ENCODE measurements at places on chromosomes 11 and 22.

DNA sequence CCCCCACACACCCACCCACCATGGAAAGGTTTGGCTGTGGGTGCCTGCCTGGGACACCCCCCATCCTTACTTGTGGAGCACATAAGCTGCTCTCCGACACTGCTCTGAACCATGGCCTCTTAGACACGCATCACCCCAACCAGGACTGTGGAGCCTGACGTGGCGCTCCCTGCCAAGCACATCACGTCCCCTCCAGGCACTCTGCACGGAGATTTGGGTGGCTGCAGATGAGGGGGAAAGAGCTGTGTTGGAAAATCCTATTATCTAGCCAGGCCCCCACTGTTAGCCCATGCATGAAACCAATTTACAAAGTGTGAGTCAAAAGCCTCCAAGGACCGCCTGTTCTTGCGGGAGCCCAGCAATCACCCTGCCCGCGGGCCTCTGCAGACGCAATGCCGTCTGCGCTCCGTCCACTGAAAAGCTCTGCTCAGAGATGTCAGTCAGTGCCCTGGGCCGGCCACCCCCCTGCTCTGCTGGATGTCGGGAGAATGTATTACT is 163.4 kb upstream of the NECTIN1 start:
- no peak for DNase-seq

GRCh38 chr22:30273711-30274436 is 7.2 kb upstream of the OSM start:
- DNase-seq = no peak

DNA sequence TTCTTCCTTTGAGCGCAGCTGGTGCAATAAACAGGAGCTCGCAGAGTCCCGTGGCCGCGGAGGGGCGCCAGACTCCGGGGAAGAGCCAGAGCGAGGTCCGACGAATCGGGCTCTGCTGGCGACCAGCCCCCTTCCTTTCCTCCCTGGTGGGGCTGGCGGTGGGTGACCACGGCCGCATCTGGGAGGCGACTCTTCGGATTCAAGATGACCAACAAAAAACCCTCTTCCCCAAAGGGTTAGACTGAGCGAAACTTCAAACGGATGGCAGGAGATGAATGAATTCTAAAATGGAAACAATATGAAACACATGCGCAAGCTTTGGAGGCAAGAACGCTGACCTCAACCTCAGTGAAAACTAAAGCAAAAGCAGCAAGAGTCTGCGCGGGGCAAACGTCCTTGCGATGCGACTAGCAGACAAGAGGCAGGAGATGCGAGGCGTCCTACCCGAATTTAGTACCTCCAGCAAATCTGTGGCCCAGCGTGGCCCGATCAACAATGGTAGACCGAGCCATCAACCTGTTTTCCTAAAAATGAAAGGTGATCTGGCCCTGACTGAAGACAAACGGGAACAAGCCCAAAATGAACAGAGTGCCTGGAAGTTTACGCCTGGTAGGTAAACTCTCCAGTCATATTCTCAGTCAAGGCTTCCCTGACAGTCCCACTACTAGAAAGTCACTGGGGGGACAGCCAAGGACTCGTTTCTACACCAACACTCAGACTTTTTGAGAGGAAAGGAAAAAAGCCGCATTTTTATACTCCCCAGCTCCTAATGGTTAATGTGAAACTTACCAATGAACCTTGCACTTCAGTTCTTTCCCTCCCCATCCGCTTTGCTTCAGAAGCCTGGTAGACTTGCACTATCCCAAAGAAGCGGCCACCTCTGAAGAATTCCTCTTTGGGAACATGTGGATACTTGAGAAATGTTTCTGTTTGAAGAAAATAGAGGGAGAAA is 11.6 kb downstream of the MMP3 start:
- DNase-seq = no peak

- DNase-seq = no peak
Measured at GRCh38 chr11:2807801-2808241, 77.8 kb downstream of the CDKN1C start.

DNA sequence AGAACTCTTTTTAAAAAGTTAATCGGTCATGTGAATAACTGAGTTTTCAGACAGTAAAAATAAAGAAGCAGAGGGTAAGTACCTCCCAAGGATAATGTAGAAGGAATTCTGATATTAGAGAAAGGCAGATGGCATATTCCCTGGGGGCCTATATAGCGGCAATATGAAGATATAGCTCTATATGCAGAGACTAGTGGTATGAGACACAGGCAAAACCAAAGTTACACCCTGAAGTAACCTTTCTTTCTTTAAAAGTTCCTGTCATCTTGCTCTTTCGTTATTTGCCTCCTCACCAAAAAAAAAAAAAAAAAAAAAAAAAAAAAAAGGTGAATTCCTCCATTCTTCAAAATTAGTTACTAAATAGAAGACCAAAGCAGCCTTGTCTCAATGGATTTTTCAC is 76.2 kb upstream of the ARHGAP32 start:
- DNase-seq = no peak

DNA sequence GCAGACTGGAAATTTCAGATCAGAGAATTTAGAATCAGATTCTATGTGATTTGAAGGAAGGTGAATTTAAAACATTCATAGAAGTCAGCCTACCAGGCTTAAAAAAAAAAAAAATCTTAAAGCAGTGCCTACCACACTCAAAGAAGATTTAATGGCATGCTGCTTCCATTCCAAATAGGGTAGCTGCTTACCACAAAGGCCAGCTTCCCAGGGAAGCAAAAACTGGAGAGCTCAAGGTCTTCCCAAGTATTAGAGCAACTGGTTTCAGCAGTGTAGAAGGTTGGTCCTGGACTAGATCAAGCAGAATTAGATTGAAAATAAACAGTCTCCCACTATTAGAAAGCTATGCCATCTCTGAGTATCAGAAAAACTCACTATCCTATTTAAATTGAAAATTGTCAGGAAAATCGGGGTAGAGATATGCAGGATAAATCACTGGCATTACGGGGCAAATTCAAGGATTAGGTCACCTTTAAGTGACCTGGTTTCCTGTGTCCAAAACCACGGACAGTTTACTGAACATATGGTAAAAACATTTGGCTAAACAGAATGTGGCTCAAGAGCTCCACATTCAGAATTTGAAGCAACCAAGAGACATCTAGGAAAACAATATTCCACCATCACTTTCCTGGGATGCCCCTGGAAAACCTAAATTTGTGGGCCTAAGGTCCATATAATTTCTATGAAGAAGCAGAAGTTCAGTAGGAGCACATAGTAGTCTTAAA is 1.3 kb downstream of the C11orf42 start:
- no peak for DNase-seq

DNA sequence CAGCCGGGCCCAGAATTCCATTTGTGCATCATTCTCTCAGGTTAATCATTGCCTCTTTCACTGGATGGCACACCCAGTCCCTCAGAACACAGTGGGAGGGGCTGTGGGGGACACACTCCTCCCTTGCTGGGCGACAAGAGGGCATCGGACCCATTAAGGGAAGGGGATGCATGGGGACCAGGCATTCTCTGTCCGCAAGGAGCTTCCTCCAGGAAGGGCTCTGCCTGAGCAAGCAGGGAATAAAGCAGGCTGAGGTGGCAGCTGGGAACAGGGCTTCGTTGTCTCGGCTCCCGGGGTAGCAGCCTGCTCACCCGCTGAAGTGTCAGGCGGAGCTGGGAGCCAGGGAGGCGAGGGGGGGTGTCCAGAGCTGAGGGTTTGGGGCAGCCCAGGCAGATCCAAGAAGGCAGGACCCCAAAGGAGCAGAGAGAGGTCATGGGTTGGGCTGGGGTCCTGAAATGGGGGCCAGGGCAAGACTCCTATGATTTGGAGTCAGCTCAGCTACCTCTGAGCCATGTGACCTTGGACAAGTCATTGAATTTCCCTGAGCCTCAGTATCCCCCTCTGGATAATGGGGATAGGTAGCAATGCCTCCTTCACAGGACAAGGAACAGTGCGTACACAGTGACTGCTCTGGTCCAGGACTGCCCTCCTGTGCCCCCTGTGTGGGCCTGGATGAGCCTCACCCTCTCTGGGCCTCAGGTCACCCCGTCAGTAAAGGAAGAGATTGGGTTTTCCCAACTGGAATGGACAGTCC is 1.4 kb downstream of the GAL3ST1 start:
- no peak for DNase-seq

DNA sequence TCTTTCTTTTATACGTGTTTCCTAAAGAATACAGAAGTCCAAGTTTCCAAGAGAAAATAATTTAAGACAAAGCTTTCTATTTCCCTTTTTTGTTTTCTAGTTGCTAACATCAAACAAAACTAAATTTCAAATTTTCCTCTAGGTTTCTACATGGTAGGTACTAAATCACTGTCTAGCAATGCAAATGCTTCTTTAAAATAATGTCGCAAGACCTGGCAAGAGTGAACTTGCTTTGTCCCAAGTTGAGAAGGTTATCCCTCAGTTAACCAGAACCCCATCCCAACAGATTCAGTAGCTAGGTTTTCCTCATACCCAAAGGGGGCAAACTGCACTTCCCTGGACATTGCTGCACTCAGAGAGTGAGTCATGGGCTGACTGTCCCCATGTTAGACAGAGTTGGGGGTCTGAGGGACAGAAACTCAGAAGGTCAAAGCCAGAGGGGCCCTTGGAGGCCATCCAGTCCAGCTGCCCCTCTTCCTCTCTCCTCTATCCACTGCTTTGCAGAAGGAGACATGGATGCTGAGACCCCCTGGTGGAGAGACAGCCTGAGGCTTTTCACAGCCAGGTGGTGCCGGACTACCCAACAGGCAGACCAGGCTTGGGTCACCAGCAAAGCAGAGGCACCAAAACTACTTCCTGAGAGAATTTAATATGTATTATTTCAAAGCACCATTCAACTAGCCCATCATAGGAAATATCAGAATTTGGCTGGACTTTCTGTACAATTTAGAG is 23.1 kb downstream of the OR2AT4 start:
- DNase-seq = no peak

DNA sequence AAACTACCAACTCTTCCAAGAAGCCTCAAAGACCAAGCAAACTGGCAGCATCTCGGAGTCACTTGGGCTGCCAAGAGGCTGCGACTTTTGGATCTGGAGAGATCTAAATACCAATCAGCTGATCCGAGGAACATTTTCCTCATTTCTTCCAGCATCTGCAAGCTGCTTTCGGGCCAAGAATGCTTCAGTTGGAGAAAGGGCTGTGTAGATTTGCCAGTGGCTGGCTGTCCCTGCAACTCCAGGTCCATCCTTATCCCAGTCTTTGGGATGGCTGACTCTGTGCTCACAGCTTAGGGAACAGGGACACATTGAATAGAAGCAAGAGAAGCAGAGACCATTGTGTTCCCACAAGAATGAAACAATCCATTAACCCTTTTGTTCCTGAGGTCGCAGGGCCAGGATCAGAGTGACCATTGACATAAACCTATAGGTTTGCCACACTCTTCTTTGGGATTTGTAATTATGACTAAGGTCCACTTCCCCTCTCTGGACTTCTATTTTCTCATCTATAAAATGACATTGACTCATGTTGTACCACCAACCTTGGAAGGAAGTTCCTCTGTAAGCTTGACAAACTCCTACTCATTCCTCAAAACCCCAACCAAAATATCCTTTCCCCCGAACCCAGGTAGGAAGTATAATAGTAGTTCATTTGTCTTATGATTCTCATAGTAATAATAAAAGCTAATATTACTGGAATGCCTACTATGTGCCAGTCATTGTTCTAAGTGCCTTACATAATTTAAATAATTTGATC is 340.8 kb downstream of the MN1 start:
- DNase-seq = no peak

DNA sequence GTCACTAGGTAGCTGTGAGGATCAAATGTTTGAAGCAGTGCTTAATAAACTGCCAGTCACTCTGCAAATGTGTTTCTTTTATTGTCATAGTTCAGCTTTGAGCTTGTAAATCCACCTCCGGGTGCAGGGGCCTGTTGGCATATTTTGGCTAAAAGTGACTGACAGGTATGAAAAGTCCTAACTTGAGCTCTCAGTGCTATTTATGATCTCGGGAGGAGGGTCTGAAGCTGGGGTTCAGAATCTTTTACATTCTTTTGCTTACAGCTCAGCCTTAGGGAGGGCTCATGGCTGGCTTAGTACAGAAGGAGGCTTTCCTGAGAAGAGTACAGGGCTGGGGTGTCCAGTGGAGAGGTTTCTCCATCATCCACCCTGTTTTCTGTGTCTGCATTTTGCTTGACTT is 1.5 kb downstream of the ASPHD2 start:
- DNase-seq = no peak

- DNase-seq = peak; percentile 35
Measured at GRCh38 chr22:33302049-33302545, 243.9 kb upstream of the SYN3 start.

- no peak for DNase-seq
Measured at GRCh38 chr22:16783930-16784354, 41.3 kb downstream of the XKR3 start.

DNA sequence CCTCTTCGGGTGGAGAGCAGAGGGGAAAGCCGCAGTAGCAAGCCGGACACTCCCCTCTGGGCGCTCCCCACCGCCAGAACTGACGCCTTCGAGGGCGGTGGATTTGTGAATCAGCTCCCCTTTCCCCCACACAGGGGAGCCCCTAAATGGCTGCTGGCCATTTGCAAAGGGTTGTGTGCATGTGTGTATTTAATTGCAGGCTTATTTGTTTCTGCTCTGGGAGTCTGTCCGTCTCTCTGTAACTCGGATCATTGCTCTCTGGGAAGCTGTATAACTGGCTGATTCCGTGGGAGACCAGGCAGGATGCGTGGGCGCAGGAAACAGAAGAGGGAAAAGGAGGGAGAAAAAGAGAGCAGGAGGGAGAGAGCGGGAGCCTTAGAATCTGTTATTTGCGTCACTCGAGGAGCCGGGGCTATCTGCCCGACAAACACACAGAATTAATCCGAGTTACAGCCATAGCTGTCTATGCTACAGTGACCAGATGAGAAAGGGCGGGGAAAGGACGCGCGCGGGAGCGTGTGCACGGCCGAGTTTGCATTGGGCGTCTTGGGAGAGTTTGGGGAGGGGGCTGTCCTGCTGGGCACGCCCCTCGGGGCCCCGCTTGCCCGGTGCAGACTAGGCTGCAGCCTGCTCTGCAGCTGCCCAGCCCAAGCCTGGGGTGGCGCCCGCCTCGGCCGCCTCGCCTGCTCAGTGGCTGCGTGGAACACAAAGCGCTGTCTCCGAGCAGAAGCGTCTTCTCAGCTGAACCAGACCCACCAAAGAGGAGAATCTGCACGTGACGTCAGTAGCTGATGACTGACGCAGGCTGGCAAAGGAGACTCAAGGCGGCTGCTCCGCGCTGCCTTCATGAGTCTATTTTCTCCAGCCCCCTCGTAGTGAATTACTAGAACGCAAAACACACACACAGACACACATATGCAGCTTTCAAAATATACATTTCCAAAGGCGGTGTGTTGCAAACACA is 105.3 kb upstream of the HSD17B12 start:
- no peak for DNase-seq
